Activated naive CD4-positive, alpha-beta T cell treated with Interleukin-2 at 50 U/mL for 16 hours (primary cell): ENCODE measurements at places on chromosomes 13 and 19.

DNA sequence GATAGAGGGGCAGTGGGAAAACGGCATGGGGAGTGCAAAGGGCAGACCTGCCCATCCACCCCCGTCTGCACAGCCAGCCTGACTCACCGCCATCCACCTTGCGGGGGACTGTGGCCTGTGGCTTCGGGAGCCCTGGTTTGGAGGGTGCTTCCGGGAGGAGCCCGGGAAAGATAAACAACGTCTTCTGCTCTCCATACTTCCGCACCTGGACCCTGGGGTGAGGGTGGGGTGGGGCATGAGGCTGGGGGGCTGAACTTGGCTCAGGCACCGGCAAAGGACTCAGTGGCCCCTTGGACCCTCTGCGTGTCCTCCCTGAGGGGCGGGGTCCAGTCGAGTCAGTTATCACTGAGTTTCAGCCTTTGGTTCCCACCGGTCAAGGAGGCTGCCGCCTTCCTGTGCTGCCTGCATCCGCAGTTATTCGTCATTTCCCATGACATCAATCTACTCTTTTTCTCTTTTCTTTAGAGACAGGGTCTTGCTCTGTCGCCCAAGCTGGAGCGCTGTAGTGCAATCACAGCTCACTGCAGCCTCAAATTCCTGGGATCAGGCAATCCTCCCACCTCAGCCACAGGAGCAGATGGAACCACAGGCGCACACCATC lies 3.2 kb downstream of the GPR108 start:
- DNase-seq, result no peak

DNA sequence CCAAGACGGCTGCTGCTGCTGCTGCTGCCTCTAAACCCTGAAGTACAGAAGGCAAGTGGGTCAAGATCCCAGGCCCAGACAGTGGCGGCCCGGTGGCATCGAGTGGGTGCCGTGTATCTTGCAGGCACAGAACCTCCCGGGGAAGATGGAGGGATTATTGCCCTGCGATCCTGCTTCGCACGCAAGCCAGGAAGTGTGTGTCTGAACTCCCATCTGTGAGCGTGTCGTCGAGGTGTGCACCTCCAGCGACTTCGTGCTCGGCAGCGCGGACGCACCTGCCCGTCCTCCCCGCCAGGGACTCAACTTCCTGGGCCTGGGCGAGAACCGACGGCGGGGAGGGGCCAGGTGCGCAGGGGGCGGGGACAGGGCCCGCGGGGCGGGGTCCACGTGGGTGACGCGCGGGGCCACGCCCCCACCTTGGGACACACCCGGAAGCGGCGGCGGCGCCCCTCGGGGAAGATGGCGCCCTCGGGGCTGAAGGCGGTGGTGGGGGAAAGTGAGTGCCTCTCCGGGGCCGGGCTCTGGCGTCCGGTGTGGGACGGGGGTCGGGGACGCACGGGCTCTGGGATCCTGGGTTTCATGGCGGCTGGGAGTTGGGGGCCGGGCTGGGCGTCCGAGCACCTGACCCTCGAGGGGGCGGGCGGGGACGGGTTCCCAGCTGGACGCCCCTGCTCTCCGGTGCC lies at the start of gene STXBP2:
TSS of gene STXBP2 (plus strand) at position 420 of the 683 bp plus-strand sequence. CDS start at position 460, 40 bp downstream.
- peak; percentile 90 for DNase-seq

GRCh38 chr19:51386882-51387520 lies 773 bp downstream of the LIM2 start:
- no peak for DNase-seq

- no peak for DNase-seq
These were observed 61.3 kb downstream of the NUFIP1 start for GRCh38 chr13:44927968-44928367.

- DNase-seq, result no peak
These were observed 214.6 kb downstream of the URI1 start for GRCh38 chr19:30156646-30157045.

DNA sequence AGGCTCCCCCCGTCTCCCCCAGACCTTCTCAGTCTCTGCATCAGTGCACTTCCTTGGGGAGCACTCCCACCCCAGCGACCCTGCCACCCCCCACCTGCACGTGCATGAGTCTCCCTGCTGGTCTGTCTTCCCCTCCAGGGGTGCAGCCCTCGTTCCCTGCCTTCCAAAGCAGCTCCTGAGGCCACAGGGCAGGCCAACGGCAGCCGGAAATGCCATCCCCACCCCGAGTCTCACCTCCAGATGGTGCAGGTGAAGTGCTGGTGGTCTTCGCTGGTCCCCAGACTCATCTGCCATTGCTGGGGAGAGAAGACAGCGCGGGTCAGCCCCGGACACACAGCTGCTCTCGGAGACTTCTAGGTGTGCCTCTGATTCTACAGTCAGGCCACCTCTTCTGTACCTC lies 5.5 kb downstream of the MYDGF start:
- no peak for DNase-seq

DNA sequence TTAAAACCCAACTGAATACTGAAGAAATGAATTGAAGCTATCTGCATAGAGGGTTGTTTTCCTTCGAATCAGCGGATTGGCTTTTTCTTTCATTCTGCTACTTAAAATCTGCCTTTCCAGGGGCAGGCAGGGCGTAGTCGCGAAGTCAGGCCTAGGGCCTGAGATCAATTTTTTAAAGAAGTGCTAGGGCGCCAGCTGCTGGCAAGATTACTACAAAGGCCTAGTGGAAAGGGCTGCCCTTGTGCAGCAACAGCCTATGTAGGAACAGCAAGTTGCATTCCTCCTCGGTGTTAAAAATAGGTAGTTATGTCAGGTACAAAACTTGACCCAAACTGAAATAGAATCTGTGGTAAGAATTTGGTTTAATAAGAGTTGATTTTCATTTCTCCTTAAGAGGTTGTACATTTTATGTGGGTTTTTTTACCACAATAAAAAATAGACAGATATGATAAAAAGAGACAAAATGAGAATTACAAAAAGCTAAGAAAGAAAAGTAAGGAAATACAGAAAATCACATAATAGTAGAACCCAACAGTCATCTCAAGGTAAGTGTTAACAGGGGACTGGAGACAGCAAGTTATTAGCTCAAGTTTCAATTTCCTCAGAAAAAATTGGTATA lies 9.5 kb upstream of the URAD start:
- DNase-seq, result peak; percentile 4

DNA sequence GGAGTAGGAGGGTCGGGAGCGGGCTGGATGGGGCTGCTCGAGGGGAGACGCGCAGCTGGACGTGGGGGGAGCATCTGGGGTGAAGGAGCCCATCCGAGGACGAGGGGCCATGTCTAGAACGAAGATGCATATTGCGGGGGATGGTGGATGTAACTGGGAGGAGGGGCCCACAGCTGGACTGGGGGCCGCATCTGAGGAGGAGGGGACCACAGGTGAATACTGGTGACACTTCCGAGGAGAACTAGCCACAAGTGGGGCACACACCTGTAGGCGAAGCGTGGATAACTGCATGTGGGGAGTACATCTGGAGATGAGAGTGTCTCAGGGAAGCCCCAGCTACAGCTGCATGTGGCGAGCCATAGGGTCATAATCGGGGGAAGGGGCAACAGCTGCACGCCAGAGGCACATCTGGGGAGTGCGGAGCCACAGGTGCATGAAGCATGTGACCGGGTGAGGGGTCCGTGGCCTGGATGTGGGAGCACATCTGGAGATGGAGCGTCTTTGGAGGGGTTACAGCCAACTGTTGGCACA lies 402 bp downstream of the ZSWIM9 start:
- DNase-seq, result no peak

- peak; percentile 71 for DNase-seq
These were observed 8.9 kb upstream of the MYO1F start for GRCh38 chr19:8585894-8586750.

DNA sequence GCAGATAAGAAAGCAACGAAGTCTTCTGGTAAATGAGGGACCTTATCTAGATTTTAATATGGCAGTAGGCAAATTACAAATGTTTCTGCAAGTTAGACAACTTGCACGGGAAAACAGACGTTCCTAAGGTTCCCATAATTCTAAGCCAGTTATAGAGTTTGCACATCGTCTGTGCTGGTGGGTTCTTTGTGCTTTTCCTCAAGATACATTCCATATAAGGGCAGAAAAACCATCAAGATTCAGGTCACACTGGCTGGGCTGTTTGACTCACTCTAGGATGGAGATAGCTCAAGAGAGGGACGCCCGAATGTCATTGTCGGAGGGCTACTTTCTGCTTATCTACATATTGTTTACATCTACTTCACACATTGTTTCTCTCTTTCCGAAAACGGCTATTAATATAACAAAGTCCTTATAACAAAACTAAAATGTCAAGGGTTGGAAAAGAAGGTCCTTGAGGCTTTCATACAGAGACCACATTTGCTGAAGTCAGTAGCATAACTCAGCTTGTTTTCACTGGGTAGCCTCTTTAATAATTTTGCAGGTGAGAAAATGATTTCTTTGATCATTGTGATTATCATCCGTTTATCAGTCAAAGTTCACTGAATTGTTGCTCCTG lies 44.4 kb downstream of the SOX1 start:
- no peak for DNase-seq

DNA sequence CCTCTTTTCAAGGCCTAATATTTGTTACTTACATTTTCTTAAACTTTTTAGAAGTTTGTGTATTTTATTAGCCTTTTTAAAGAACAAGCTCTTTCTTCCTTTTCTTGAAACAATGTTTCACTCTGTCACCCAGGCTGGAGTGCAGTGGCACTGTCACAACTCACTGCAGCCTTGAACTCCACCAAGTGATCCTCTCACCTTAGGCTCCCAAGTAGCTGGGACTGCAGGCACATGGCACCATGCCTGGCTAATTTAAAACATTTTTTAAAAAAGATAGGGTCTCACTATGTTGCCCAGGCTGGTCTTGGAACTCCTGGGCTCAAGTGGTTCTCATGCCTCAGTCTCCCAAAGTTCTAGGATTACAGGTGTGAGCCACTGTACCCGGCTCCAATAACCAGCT lies 192.2 kb upstream of the SPRY2 start:
- DNase-seq, result no peak

- no peak for DNase-seq
These were observed 82.6 kb downstream of the PCDH9 start for GRCh38 chr13:67147342-67148133.

DNA sequence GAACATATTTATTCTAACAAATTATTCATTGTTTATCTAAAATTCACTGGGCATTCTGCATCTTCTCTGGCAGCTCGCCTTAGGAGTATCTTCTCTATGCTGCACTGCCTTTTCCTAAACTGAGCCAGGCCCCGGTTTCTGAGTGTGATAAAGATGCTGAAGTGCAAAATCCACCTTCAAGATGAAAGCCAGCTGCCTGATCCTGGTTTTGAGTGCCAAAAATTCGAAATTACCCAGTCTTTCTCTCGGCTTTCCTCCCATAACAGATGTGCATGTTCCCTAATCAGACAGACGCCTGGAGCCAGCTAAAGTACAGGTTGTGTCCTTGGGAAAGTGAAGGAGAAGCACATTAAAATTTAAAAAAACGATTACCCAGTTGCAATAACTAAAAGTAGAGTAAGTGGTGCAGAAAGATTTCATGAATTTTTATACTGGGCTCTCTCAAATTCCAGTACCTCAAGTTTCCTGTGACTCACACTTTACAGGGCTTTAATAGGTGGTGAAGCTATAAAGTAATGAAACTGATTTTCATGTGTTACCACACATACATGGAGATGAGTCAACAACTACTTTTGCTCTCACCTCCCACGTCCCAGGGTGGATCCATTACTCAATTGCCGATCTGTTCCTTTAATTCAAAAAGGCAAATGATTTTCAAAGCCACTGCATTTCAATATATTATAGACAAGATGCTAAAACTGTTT lies 65.0 kb upstream of the GTF2F2 start:
- DNase-seq, result peak; percentile 75

DNA sequence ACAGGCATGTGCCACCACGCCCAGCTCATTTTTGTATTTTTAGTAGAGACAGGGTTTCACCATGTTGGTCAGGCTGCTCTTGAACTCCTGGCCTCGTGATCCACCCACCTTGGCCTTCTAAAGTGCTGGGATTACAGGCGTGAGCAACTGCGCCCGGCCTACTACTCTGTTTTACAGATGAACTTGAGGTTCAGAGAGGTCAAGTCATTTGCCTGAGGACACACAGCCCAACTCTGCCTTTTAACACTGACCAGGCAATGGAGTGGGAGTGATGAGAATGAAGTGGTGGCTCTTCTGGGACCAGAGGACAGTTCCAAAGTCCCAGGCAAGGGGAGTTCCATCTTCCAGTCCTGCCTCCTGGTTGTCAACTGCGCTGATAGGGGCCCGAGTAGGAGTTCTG lies 41.4 kb downstream of the CERS4 start:
- no peak for DNase-seq

DNA sequence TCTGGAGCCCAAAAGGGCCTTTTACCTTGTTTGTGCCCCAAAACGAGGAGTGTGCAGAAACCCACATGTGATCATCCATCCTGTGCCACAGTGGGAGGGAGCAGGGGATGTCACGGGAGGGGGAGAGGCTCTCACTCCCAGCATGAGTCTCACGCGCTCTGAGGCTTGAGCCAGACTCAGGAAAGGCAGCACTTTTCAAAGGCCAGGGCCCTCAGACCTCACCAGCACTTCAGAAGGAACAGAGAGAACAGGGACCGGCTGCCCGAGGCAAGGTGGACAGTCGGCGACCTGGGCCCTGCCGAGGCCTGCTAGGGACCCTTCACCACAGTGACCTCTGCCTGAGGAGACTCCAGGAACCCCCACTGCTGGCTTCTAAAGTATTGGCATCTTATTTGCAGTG lies 71.7 kb upstream of the WASF3 start:
- no peak for DNase-seq

GRCh38 chr19:13238891-13239534 lies 88.8 kb downstream of the IER2 start:
- DNase-seq, result no peak

GRCh38 chr19:35436477-35437405 lies 11.3 kb upstream of the FFAR2 start:
- DNase-seq, result peak; percentile 9

DNA sequence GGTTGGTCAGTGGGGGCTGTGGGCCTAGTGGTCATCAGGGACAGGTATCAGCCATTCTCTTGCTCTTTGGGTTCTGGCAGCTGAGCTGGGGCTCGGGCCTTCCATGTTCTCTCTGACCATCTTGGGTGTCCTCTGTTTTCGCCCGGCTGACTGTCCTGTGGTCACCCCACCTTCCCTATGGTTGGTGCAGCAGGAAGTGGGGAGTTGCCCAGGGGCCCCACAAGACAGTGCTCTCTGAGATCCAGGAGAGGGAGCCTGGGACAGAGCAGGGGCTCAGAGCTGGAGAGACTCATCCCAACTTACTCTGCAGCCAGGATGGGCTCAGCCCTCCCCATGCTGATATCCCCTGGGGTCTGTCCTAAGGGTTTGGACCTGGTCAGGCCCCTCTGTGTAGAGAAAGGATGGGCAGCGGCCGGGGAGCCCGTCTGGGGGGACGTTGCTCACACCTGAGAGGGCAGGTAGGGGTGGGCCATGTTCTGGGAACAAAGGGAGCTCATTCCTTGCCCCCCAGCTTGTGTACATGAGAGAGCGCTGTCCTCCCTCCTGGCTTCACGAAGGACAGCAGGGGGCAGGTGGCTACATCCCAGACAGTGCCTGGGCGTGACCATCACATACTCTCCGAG lies 937 bp upstream of the CEACAM8 start:
- no peak for DNase-seq

DNA sequence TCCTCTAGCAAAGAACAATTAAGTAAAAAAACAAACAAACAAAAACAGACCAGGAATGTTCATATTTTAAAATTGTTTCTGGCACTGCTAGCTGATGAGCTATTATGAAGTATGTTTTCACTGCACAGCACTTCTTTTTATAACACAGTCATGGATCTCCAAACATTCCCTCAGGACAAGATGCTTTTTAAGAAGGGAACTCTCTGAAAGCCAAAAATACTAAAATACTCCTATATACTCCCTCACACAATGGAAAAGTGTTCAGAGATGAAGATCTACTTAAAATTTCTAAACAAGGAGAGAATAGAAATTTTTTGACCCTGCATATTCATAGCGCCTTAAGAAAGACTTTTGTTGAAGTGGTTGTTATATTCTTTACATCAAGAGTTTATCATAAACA lies 926.8 kb downstream of the DIAPH3 start:
- DNase-seq, result no peak

- no peak for DNase-seq
These were observed 27.6 kb downstream of the ZNF541 start for GRCh38 chr19:47545061-47545948.
